ENCODE measurements at places on chromosomes 11 and 22.

- DNase-seq: no peak
Measured at GRCh38 chr22:25002241-25002985, 49.9 kb downstream of the KIAA1671 start.

DNA sequence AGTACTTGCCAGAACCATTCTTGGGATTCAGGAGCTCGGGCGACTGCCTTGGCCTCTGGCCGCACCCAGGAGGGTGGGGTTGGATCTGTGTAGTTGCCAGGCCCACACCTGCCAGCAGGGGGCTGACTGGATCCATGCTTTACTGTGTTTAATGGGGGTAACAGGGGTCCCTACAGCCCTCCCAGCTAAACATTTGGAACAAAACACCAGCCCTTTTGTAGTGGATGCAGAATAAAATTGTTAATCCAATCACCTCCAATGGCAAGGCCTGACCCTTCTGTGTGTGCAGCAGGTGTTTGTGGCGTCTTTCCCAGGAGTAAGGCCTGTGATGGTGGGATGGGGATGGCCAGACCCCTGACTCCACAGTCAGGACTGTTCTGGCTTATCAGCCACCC is 22.5 kb downstream of the SUN2 start:
- DNase-seq: no peak

DNA sequence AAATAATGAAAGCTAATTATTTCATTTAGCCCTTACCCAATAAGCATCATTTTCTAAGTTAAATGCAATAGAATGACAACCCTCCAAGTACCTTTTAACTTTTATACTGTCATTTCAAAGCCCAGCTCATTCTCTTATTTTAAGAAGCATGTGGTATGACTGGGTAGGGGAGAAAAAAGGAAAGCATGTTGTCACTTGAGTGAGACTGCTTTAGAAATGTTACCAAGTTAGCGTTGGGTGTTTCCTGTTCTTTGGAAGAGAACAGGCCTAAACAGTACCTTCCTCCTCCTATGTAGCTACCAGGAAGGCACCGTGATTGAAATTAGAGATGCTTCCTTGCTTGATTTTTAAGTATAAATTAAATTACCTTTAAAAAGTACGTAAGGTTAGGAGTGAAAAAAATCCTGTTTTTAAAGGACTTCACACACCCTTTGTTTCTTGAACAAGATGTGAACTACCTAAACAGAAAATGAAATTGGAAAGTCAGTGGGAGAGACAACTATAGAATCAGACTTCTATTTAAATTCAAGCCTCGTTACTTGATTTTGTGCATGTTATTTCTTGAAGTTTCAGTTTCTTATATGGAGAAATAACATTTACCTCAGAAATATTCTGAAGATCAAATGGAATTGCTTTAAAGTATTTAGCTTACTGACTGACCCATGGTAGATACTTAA is 741 bp upstream of the CNTF start:
- DNase-seq: no peak

DNA sequence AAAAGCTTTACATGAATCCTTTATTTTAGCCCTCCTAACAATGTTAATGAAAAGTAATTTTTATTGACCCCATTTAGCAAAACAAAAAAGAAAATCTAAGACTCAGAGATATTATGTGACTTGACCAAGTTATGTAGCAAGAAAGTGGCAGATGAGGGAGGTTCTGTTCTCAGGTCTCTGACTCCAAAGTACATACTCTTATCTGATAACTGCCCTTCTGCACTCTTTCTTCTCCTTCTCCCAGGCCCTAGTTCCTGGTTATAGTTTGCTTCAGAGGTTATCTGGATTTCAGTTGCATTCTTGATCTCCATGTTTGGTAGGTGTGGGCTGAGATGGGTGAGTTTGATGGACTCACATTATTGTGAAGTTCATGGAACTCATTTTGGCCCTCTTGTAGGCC is 4.5 kb downstream of the OR9Q2 start:
- no peak for DNase-seq

DNA sequence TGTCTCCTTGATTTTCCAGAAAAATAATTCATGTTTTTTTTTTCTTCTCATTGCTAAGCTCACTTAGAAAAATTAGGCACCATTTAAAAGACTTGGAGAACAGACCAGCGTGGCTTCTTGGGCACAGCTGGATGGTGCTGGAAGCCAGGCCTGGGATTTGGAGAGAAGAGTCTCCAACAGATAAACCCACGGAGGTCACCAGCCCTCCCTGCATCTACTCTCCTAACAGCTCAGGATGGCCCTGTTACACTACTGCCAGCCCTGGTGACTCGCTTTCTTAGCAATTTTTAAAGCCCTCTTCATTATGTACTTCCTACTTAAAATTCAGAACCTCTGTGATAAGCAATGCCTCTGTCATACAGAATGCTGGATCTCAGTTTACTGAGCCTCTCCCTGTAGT is 1.7 kb downstream of the PTH start:
- no peak for DNase-seq

DNA sequence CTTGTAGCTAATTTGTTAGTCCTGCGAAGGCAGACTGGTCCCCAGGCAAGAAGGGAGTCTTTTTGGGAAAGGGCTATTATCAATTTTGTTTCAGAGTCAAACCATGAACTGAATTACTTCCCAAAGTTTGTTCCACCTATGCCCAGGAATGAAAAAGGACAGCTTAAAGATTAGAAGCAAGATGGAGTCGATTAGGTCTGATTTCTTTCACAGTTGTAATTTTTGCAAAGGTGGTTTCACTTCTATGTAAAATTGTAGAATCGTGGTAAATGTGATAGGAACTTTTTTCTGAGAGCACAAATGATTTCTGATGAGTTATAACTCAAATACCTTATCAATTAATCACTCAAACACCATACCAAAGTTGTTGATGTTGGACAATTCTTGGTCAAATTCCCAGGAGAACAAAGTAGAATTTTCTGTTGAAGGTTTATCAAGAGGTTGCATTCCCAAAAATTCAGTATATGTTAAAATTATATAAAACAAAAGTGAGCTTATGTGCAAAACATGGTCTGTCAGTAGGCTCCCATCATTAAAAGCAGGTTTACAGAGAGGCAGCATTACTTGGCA is 2.9 kb upstream of the CTSC start:
- no peak for DNase-seq

DNA sequence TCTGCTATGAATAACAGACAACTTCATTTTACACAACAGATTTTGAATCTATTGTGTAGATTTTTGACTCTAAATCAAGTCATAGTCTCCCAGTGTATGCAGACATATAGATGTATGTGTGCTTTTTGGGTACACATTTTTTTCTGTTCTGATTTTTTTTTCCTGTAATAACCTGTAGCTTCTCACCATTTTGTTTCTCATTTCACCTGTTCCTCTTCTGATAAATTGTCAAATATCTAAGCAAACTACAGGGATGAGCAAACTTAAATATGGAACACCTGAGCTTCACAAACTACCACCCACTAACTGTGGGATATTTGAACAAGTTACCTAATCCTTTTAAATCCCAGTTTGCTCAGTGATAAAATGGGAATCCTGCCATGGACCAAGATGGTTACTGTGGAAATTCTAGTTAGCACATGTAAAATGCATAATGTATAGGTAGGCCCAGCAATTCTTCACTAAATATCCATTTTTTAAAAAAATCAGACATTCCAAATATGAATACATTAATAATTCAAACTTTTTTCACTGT is 15.7 kb downstream of the LGR4 start:
- DNase-seq: no peak

GRCh38 chr22:28589102-28589750 is 90.4 kb downstream of the TTC28 start:
- no peak for DNase-seq

- DNase-seq: no peak
Measured at GRCh38 chr11:63909591-63910506, 7.1 kb downstream of the RCOR2 start.

- no peak for DNase-seq
Measured at GRCh38 chr22:41660416-41660815, 28.3 kb downstream of the SNU13 start.
